CD4-positive, alpha-beta T cell treated with Interleukin-15 for 4 hours (primary cell): ENCODE measurements at places on chromosomes 2 and 18.

DNA sequence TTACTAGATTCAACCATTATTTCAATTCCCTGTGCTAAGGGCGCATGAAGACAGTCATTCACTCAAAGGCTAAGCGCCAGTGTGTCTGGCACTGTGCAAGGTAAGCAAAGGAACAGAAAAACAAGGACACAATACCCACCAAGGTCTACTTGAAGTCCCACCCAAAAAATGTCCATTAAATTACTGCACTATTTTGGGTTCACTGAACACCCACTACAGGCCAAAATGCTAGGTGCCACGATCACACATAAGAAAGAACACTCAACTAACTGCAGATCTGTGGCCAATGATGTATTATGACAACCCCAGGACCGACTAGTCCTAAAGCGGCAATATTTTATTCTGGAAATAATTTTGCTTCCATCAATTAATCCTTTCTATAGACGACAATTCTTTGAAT is 1.8 kb downstream of the TMEM131 start:
- no peak for DNase-seq

DNA sequence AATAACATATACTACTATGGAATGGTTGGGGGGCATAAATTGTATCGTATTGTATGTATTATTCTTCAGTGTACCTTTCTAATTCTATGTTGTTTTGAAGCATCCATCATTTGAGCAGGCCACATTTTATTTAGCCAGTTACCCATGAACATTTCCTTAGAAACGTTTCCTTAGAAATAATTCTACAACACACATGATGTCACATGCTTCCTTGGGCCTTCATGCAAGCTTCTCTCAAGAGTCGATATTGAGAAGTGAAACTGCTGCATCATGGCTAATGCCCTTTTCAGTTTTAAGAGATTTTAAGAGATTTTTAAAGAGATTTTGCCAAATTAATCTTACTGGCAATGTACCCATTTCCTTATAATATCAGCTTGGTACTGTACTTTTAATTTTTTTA is 63.9 kb downstream of the ALPK2 start:
- no peak for DNase-seq

DNA sequence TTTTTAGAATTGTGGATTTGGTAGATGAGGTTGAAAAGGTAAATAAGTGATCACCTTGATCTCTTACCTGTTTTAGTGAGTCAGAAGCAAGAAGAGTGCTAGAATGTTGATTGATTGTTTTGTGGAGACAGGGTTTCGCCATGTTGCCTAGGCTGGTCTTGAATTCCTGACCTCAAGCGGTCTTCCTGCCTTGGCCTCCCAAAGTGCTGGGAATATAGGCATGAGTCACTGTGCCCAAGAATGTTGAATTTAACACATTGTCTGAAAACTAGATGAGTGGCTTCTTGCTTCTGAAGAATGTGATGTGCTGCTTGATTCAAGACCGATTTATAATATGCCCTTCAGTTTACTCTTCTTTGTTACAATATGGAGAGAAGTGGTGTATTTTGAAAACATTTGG is 121.3 kb downstream of the FMNL2 start:
- no peak for DNase-seq

- no peak for DNase-seq
Observed at GRCh38 chr2:207619764-207620203, 5.4 kb downstream of the METTL21A start.

GRCh38 chr2:204900487-204900886 is 355.2 kb downstream of the PARD3B start:
- no peak for DNase-seq

GRCh38 chr2:128236491-128237035 is 82.1 kb downstream of the HS6ST1 start:
- DNase-seq, result no peak

- DNase-seq, result no peak
Observed at GRCh38 chr2:134233728-134234136, 20.1 kb upstream of the MGAT5 start.

DNA sequence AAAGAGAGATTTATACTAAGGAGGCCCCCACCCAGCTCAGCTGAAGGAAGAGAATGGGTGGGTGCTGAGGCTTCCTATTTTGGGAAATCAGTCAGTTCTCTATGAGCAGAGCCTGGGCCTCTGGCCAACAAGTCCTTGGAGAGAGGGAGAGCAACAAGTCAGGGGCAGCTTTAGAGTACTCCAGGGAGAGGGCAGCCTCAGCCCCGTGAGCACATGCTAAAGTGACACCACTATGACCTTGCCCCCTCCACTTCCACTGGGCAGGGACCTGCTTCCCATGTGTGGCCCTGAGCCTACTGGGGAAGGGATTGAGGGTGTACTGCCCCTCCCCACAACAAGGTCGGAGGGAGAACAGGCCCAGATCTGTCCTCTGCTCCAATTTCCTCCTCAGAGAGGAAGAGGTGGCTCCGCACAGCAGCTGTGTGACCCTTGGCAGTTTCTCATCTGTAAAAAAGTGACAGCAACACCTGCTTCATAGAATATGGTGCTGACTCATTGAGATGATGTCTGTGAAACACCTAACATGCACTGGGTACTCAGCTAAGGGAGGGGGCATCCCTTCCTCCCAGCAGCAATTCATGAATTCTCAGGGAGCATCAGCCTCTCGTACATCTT is 72.9 kb downstream of the CLHC1 start:
- DNase-seq, result no peak

- no peak for DNase-seq
Observed at GRCh38 chr2:202122980-202123720, 50.1 kb downstream of the KIAA2012 start.

GRCh38 chr2:211944572-211944971 is 594.0 kb downstream of the ERBB4 start:
- no peak for DNase-seq
